ENCODE measurements at places on chromosomes 11 and 22.

DNA sequence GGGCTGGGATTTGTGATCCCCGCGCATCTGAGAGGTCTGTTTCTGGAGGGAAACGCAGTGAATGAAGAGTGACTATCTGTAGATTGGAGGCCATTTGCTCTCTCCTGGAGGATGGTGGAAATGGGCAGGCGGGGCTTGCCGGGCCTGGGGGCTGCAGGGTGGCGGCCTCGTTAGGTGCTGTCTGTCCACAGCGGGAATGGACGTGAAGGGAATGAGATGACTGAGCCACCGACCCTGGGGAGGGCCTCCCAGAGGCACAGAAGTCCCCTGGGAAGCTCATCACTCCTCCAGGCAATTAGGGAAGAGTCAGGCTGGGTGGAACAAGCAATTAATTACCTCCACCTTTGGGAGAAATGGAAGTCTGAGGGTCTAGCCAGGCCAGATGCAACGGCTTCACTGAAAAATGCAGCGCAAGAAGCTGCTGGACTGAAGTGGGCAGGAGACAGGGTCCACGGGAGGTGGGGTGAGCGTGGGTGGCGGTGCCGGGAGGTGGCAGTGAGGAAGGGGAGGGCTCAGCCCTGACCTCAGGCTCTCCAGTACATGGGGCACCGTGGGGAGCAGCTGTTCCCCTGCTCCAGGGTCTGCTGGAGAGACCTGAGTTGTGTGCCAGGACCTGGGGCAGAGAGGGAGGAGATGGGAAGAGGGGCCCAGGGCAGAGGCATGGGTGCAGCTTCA lies 524.5 kb downstream of the BRD1 start:
- peak; percentile 71 for DNase-seq

DNA sequence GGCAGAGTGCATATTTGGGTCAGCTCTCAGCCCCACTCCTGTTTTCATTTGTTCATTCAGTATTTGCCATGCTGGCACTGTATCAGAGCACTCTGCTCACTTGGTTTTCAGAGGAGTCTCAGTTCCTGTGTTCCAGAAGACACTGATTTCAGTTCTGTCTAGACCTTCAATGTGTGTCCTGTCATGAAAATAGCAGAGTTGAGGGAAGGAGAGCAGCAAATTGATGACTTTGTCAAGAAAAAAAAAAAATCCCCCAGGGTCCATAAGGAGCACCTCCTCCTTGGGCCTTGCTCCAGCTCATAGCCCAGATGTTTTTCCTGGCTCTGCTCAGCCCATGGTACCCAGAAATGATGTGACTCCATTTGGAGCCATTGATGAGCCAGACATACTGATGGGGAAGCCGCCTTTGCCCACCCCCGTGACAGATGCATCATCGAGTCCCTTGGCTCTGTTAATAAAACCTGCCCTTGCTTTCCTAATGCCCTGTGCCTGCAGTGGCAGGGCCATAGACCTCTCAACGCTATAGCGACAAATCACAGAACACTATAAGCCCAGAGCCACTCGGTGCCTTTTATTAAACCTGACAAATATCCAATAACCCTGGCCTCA lies 107.0 kb downstream of the PKNOX2 start:
- DNase-seq: no peak

- DNase-seq: no peak
Observed at GRCh38 chr11:30281476-30282288, 41.2 kb upstream of the ARL14EP start.

GRCh38 chr22:42623301-42623751 lies 8.6 kb upstream of the POLDIP3 start:
- no peak for DNase-seq

GRCh38 chr11:59141673-59142460 lies 789 bp upstream of the FAM111A start:
- no peak for DNase-seq

- DNase-seq: no peak
Observed at GRCh38 chr22:17120711-17121232, 388 bp downstream of the TMEM121B start.

DNA sequence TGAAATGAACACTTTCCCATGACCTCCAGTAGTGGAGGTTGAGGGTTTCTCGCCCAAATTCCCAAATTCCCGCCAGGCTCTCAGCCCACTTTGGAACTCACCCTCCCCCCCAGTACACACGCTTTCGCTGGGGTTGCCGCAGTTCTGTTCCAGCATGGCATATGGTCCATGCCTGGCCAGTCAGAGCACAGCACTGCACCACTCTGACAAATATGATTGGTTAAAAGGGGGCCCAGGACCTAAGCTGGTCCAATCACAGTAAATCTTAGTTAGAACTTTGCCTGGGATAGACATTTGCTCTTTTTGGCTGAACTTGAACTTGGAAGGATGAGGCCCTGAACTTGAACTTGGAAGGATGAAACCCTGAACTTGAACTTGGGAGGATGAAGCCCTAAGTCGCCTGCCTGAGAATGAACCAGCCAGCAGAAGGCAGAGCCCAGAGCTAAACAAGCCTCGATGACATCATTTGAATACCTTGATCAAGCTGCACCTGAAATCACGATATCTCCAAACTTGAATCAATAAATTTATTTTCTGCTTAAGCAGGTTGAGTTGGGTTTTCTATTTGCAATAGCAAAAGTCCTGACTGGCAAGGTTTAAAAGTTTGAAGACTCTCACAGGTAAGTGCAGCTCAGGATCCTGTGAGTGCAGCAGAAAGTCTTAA lies 12.6 kb upstream of the SSTR3 start:
- DNase-seq: no peak

DNA sequence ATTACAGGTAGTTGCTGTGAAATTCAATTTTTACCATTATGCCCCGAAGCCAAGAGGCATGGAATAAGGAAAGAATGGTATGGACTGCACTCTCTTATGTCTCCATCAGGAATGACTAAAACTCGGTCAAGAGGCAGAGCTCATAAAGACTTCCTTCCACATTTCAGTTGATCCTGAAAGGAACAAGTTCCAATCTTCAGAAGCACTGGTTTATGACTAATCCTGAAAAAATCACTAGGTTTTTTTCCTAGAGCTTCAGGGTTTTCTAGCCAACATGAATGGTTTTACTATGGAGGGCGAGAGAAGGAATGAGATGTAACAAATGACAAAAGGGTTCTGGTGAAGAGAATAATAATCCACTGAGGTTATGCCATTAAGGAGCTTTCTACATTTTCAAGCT lies 832.2 kb downstream of the NTM start:
- DNase-seq: no peak

- no peak for DNase-seq
Observed at GRCh38 chr22:47816121-47816862, 1053.8 kb downstream of the TBC1D22A start.

GRCh38 chr11:14657841-14658240 lies 14.2 kb downstream of the PDE3B start:
- DNase-seq: no peak

- no peak for DNase-seq
Observed at GRCh38 chr11:22331771-22332170, 6.4 kb upstream of the SLC17A6 start.

DNA sequence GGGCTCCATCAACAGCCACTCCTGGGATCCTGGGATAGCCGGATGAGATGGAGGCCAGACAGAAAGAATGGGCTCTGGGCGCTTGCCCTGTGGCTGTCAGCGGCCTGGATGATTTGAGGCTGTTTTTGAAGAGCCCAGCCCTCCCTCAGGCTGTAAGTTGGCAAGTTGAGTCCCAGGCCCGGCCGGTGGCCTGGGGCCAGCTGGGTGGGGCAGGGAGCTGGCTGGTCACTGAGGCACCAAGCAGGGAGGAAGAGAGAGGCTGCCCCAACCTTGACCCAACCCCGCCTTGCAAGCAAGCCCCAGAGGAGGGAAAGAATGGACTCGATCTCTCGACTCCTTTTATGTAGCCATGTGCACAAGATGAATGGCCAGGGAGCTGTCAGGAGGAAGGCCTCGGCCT lies 34.9 kb downstream of the RIBC2 start:
- no peak for DNase-seq

DNA sequence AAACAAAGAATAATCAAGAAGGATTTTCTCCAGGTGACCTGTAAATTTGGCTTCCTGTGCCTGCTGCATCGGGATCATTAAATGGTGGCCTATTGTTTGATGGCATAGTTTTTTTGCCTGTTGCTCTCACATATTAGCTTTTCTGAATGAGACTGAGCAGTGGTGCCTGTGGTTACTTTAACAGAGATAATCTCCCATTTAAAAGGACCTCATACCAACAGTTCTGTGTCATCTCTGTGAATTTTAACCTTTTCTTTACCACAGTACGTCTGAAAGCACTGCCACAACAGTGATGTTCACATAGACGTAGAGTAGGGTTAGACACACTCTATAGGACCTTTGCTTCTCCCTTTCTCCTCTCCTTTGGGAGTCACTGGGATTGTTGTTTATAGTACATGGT lies 22.9 kb upstream of the RCE1 start:
- DNase-seq: no peak

DNA sequence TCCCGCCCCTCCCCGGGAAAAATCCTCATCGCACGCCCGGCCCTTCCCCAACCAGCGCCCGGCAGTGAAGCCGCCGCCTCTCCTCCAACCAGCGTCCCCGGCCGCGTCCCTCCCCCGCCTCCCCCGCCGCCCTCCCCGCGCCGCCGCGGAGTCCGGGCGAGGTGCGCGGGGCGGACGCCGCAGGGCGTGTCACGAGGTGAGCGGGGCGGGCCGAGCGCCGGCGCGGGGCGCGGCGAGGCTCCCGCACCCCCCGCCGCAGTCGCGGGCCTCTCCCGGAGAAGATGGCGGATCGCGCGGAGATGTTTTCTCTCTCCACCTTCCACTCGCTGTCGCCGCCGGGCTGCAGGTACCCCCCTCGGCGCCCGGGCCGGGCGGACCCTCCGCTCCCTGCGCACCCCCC lies at the start of gene MAPK8IP2:
MAPK8IP2 (plus strand) TSS at position 256 of the 400 bp plus-strand sequence; CDS start at position 282, 26 bp downstream.
- no peak for DNase-seq

DNA sequence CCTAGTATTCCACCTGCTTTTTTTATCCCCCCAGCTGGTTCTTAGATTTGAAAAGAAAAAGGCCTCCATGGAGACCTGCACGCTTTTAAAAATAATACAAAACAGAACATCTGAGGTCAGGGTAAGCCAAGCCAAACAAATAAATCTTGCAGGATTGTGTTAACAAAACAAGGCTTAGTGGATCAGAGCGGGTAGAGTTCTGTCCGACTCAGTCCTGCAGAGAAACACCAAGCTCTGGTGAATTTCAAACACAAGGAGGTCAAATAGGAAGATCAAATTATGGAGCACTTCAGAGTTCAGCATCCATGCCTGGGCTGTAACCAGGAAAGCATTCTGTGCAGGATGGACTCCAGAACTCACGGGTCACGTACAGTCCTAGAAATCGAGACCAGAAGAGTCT lies 86.9 kb downstream of the SYN3 start:
- no peak for DNase-seq

DNA sequence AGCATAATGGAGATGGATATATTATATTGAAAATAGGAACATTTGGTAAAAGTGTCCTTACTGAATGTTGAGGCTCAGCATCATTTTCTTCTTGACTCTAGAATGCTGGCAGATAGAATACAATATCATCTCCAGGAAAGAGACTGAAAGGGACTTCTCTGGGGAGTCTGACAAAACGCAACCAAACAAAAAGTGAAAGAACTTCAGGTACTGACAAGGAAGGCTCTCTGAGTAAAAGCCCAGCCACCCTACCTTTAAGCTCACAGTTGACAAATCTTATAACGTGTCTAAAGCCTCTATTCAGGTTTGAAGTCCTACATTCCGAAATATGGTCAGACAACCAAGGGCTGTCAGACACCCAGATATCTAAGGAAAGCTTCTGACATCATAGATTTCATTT lies 590.8 kb downstream of the SOX6 start:
- DNase-seq: no peak

- no peak for DNase-seq
Observed at GRCh38 chr11:72478669-72479068, 44.3 kb upstream of the CLPB start.

DNA sequence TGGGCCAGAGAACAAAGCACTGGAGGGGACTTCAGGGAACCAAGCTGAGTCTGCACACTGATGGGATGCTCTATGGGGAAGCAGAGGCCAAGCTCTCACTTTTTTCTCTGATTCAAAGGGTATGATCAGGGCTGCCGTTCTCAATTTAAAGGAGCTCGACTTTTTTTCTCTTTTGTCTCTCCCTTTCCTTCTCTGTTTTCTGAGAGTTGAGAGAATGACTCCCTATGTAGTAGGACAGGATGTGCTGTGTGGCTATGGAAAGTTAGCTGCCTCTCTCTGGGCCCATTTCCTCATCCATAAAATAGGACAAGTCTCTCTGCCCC lies 7.9 kb downstream of the ADORA2A start:
- no peak for DNase-seq

GRCh38 chr11:69593851-69594250 lies 47.1 kb upstream of the CCND1 start:
- DNase-seq: no peak

GRCh38 chr22:21734540-21735199 lies 924 bp downstream of the YPEL1 start:
- DNase-seq: no peak

- no peak for DNase-seq
Observed at GRCh38 chr11:74417379-74417804, 19.2 kb upstream of the PGM2L1 start.

GRCh38 chr22:45997777-45998637 lies 21.0 kb upstream of the WNT7B start:
- no peak for DNase-seq

- DNase-seq: peak; percentile 86
Observed at GRCh38 chr11:128884703-128885338, 6.3 kb upstream of the KCNJ5 start.

- peak; percentile 78 for DNase-seq
Observed at GRCh38 chr22:23047265-23047664, 23.1 kb upstream of the GNAZ start.

DNA sequence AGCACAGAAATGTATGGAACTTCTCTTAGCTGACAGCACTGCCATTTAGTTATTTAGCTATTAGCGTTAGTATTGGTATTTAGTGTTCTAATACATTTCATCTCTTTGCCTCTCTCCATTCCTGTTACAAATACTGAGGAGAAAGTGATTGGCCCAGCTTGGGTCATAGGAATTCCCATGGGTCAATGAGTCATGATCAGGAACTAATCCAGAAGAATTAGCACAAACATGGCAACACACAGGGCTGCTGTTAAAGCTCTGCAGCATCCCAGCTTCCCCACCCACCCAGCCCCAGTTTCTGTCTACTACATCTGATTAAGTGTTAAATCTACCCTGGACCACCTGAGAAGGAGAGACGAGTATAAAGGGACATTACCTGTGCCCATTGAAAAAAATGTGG lies 36.1 kb downstream of the PDGFD start:
- DNase-seq: no peak

GRCh38 chr22:26708256-26709009 lies 51.0 kb downstream of the MIAT start:
- no peak for DNase-seq

GRCh38 chr11:10486161-10486840 lies 31.2 kb downstream of the AMPD3 start:
- no peak for DNase-seq

DNA sequence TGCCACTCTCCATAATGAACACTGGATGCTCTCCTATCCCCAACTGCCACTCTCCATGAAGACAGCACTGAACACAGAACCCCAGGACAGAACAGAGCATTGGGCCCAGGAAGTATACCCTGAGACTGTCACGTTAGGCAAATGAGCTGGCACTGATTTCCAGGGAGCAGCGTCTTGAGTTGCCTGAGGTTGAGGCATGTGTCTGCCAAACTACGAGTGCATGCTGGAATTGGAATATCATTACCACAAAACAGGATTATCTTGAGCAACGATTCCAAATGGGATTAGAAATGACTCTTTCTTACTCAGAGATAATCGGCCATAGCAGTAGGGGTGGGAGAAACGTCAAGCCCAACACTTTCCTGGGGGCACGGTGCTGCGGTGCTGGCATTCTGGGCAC lies 39.9 kb downstream of the CLPB start:
- no peak for DNase-seq

GRCh38 chr11:83671289-83671688 lies 385.1 kb upstream of the CCDC90B start:
- DNase-seq: no peak

- no peak for DNase-seq
Observed at GRCh38 chr11:35102267-35102666, 36.7 kb upstream of the CD44 start.
